Eye (tissue), 1 donor: ENCODE measurements at places on chromosomes 16 and 17.

DNA sequence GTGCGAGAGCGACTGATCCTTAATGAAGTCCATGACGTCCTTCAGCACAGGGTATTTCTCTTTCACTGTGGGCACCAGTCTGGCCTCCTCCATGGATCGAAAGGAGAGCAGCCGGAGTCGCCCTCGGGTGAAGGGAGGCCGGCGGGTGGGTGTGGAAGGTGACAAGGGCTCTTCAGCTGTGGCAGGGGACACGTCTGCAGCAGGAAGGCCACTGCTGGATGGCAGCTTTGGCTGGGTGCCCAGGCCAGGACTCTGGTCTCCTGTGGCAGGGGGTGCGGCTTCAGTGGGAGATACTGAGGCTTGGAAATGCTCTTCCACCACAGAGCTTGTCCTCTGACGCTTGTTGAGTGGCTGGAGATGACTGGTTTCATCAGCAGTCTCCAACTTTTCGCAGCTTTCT is 78.5 kb downstream of the ZZEF1 start:
- DNase-seq = no peak

- DNase-seq = no peak
These were observed 2.4 kb downstream of the TNRC6A start for GRCh38 chr16:24731722-24732419.

DNA sequence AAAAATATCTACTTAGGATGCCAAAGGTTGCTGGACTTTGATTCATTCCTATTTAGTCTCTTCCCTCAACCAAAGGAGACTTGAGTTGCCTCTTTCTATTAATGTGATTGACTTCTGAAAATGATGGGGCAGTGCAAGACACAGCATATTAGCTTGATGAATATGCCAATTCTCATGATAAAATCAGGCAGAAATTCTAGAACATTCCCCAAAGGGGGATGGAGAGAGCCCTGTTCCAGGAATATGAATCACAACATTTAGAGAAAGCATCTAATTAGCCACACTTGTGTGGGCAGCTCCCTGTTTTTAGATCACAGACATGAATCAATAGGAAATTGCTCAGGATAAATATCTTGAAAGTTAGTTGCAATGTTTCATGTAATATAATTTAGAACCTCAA is 584.0 kb upstream of the CDH8 start:
- no peak for DNase-seq

- no peak for DNase-seq
These were observed 14.4 kb downstream of the CHCT1 start for GRCh38 chr17:60436676-60437075.
